NCI-H2081 treated with DMSO at 0.1 percent for 48 hours (cell line): ENCODE measurements at places on chromosomes 2 and 18.

DNA sequence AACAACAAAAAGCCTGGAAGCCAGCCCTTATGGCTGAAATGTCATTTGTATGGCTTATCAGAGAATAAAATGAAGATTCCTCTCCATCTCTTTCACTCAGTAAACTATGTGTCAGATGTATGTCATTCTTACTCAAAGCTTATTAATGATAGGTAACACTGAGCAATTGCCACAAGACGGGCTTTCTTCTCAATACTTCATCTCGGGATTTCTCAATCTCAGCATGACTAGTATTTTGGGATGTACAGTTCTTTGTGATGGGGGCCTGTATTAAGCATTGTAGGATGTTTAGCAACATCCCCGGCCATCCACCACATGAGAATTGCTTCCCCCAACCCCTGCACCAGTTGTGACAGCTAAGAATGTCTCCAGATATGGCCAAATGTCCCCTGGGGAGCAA is 80.2 kb downstream of the MREG start:
- DNase-seq, result no peak

GRCh38 chr2:66577321-66578053 is 142.6 kb downstream of the MEIS1 start:
- no peak for DNase-seq

GRCh38 chr2:26268213-26268612 is 23.5 kb downstream of the HADHB start:
- DNase-seq, result no peak

DNA sequence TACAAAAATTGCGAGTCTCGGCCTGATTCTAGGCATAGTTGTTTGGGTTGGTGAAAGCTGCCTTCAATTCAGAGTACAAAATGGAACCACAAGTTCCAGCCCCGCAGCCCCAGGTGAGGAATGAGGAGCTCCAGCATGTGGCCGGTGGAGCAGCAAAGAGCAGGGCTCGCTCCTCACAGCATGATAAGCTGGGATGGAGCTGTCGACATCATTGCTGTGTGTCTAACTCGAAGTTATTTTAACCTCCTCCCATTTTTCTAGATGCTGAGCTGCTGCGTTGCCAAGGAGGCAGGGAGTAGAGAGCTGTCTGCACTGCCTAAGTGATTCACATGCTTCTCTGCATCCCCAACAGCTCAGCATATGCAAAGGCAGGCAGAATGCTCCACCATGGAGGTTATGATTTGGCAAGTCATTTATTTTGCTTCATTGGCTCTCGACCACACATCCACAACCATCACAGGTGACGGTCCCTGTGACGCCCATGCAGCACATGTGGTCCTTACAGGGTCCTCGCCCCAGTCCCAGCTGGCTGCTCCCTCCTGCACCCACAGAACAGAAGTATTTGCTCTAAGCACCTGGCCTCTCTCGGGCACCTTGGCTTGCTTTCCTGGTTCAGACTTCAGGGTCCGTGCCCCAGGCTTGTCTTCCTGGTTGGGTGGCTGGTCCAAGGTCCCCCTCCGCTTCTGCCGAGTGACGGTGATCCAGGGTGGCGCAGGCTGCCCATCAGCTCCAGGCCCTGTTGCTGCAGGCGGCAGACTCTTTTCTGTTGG is 66.0 kb upstream of the MGAT4A start:
- DNase-seq, result no peak

GRCh38 chr18:59379772-59380522 is 20.9 kb upstream of the LMAN1 start:
- no peak for DNase-seq

DNA sequence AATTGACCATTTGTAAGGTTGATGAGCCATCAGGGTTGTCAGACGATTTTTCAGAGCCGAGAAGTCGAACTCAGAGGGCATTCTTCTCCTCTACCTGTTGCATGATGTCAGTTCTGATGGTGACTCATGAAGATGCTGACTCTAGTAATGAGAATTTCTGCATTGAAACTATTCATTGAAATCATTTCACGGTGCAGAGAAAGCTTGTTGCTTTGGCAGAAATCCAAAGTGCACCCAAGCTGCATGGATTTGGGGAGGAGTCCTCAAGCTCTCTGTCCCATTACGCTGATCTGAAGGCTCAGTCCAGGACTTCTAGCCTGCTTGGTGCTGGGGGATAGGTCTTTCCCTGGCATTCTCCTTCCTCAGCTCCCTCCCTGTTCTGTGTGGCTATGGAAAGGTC is 125.7 kb upstream of the PXDN start:
- no peak for DNase-seq

DNA sequence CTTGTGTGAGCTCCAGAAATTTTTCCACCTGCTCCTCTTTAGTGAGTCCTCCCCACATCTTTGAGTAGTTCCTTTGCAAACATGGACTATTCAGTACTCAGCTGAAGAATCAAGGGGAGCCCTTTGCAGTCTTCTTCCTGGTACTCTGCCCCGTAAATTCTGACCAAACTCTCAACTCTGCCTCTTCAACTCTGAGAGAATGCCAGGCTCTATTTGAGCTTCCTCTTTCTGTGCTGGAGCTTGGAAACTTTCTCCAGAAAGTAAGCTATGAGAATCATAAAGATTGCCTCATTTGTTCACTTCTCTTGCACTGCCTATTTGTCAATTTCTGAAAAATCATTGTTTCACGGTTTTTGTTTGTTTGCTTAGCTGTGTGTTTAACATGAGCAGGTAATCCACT is 7.4 kb upstream of the STAT4 start:
- no peak for DNase-seq

GRCh38 chr2:173118395-173118794 is 42.7 kb downstream of the MAP3K20 start:
- no peak for DNase-seq
